CD4-positive, alpha-beta T cell treated with Interleukin-6 at 100 ng/mL for 8 hours (primary cell): ENCODE measurements at places on chromosomes 1 and 21.
A peak's percentile ranks its signal among the peaks of the same experiment; 100 is the strongest.

DNA sequence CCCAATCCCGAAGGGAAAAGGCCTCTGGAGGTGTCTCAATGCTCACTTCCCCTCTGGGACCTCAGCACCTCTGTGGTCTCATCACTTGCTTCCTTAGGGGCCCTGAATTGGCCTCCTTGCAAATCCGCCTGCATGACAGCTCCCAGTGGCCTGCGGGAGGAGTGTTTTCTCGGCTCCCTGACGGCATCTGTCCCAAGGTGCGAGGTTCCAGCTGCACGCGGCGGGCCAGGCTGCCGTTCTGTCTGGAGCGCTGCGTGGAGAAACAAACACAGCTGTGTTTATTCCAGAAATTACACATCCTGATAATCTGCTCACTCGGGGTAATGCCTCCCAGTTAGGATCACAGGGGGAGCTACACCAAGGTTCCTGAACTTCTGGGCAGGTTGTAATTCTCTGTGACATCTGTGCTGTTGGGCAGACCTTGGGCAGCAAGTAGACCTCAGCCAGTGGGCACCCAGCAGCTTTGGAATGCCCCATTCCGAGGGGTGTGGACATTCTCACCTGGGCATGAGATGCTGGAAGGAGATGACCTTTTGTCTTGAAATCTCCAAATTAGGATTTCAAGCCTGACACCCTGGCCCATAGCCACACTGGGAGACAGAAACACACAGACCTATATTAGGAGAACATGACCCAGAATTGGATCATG lies 18.2 kb downstream of the EPHB2 start:
- no peak for DNase-seq

DNA sequence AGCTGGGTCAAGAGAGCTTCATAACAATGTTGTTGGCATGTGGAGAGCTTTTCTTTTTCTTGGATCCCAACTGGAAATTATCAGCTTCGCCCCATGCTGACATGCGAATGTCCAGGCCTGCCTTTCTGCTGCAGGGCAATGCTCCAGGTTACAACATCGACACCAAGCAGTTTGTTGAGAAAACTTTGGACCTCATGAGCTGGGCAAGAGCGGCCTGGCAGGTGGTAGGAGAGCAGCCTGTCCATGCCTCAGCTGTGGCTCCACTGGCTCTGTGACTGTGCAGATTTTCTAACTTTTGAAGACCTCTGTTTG lies 41.4 kb downstream of the MTARC1 start:
- no peak for DNase-seq

DNA sequence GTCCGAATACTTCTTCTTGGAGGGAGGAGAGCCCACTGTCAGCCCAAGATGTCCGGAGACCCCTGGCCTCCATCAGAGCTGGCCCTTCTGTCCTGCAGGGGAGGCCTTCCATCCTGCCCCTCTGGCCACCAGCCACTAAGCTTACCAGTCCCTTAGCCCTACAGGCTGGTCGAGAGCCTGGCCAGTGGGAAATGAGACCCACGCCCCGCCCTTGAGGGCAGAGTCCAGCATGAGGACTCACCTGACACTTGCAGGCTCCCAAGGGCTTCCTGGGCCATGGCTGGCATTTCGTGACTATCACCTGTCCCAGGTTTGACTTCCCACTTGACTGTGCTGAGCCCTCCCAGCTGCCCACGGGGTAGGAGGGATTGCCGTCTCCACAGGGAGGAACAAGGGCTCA lies 361.8 kb upstream of the VAMP3 start:
- DNase-seq: no peak

- DNase-seq: peak; percentile 87
Observed at GRCh38 chr21:42414928-42415769, 11.4 kb downstream of the UBASH3A start.

- DNase-seq: no peak
Observed at GRCh38 chr1:200951016-200951415, 56.3 kb downstream of the INAVA start.

DNA sequence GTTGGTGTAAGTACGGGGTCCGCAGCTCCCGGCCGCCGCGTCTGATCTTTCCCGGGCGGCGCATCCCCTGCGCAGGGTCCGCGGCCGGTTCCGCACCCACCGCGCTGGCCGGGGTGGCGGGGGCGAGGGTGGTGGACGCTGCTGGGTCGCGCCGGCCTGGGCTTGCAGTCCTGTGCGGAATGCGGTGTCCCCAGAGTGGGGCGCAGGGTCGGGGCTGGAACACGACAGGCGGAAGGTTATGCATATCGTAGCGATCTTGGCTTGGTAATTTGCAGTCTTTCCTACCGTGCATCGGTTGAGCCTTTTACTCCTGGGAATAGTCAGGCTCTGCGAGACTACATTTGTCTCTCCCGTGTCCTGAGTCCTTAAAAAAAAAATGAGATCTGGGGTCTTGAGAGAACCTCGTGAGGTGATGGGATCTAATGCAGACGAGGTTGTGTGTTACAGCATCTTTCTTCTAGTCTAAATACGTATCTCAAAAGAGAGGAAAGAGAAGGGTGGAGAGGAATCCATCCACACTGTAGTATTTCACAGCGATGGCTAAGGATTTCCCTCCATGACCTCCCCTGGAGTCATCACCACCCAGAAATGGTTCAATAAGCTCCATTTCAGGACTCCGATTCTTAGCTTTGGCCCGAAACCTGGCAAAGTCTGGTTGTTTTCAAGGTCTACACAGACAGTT lies 572 bp downstream of the ATP1B1 start:
- no peak for DNase-seq

- no peak for DNase-seq
Observed at GRCh38 chr21:34504595-34504994, 7.4 kb downstream of the KCNE1 start.

DNA sequence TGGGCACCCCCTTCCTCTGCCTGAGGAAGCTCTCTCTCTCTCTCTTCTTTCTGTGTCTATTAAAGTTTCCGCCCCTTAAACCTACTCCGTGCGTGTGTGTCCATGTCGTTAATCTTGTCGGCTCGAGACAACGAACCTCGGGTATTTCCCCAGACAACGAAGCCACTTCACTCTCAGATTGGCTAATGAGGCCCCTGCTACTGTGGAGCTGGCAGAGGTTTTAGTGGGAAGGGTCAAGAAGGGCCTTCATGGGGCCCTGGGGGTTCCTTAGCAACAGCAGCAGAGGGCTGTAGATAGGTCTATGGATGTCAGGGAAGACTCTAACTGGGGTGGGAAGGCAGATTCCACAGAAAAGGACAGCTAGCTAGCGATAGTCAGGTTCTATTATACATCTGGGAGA lies 239.8 kb upstream of the RAB4A start:
- DNase-seq: no peak

GRCh38 chr1:205520709-205521108 lies 16.2 kb downstream of the CDK18 start:
- DNase-seq: no peak

DNA sequence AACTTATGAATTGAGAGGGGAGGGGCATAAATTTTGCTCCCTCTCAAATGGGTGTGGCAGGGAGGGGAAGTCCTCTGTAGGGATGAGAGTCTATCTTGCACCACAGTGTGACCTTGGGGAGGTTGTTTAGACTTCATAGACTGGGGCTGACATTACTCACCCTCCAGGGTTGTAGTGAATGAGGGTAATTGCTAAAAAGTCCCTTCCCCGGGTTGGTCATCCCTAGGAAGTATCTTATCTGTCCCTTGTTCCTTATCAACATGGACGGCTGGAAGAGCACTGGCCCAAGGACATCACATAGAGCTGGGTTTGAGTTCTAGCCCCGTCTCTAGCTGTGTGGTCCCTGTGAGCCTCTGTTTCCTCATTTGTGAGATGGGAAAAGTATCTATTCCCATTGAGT lies 52.4 kb upstream of the SLC2A1 start:
- DNase-seq: no peak

DNA sequence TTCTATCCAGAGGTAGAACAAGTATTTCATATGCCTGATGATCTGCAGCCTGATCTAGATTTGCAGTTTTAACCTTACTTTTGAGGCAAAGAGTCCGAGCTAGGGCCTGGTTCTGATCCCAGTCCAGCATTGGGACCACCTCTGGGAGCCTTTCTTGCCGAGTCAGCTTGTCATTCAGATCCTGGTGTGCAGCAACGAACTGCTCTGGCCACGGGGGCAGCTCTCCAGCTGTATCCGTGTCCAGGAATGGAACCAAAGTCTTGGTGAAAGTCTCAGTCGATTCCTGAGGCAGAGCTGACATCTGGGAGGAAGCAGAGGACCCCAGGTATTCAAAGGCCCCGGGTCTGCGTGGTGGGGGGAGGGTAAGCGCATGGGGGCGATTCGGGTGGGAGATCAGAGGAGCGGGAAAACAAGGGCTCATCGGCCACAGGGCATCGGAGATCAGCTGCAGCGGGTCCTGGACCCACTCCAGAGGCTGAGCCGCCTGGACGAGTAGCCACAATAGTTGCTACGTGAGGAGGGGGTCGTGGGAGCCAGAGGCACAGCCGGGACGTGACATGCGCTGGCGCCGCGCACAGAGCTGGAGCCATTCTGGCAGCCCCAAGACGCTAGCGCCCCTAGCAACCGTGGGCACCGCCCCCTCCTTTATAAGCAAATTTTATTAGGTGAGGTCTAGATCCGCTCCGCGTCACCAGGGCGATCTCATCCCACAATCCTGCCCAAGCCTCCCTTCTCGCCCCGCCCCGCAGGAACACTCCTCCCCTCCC lies 32.4 kb upstream of the BSDC1 start:
- no peak for DNase-seq

GRCh38 chr1:183180218-183180617 lies 5.8 kb upstream of the LAMC2 start:
- no peak for DNase-seq

DNA sequence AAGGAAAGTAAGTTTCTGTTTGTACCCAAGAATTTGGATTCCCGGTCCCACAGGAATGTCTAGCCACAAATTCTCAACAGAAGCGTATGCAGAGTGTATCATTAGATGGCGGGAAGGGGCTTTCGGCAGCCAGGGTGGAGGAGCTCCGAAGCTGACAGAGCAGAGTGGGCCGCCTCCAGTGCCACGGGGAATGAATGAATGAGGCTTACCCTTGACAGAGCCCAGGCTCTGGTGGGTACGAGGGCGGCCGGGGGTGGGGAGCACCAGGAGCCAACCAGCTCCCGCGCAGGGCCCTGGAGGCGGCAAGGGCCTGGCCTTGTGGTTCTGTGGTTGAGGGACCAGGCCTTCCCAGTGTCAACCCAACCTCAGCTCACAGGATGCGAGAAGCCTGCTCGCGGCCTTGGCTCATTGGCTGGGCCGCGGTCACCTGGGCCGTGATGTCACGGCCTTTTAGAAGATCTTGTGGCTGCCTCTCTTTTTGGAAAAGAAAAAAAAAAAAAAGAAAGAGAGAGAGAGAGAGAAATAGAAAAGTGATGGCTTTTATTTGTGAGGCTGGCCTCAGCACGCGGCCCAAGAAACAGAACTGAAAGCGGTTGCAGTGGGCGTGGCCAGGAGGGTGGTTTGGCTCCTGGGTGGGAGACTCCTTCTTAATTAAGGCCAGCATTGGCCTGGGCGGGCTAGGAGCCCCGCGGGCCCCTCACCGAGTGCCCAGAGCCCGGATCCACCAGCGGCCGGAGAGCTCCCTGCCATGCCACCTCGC lies 34.9 kb upstream of the RUNX3 start:
- DNase-seq: peak; percentile 92

- no peak for DNase-seq
Observed at GRCh38 chr1:187229496-187229895, 400.7 kb downstream of the PLA2G4A start.

DNA sequence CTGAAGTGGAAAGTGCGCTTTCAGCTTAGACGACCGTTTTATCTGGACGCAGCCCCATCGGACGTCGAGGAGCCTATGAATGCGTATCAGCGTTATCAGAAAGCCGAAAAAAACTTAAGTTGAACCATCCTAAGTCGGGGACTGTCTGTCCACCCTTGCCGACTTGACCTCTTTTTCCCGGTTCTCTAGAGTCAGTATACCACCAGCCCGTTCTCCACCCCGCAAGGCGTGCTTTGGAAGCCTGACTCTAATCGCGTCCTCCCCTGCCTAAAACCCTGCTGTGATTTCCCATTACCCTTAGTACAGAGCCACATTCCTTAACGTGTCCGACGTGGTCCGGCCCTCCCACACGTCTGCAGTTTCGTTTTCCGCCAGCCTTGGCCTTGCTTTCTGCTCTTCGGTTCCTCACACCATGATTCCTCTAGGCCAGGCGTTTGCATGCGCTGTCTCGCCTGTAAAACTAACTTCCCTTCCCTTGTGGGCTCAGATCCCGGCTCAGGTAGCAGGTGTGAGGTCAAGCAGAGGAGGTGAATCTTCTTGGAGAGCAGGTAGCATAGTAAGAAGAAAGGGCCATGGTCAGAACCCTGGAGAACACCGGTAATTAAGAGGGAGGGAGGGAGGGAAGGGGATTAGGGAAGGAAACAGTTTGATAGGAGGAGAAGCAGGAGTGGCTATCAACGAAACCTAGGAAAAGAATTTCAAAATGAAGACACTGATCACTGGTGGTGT lies 865 bp downstream of the ADPRS start:
- DNase-seq: no peak

DNA sequence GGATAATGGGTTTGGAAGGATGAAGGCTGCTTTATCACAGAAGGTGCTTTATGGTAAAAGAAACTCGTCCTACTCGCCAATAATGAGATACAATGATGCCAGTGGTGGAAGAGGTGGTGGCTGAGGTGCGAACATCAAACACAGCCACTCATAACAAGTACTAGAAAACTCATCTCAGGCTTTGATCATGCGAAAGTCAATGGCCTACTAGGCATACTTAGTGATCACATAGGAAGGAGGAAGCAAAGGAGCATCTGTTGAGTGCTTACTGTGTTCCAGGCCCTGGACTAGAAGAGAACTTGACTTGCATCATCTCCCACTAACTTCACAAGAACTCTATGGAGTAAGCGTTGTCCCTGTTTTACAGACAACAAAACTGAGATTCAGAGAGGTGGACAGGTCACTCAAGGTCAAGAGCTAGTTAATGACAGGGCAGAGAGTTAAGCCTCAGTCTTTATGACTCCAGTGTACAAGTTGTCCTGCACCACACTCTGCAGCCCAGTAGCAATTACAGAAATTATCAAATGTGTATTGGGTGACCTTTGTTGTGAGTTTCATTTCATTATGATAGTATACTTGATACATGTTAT lies 33.6 kb downstream of the RUNX1 start:
- no peak for DNase-seq

DNA sequence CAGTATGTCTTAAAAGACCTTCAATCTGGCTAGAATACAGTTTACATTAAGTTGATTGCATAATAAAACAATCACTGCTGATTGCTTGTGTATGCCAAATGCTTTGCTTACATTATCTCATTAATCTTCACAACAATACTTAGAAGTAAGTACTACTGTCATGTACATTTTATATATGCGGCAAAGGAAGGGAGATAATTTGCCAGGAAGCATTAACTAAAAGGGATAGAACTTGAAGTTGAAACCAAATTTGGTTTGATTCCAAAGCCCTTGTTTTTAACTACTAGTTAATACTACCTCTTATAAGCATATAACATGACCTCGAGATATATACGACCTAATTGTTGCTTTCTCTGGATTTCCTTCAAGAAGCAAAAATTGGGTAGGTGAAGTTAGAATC lies 155.8 kb downstream of the NTMT2 start:
- DNase-seq: no peak

DNA sequence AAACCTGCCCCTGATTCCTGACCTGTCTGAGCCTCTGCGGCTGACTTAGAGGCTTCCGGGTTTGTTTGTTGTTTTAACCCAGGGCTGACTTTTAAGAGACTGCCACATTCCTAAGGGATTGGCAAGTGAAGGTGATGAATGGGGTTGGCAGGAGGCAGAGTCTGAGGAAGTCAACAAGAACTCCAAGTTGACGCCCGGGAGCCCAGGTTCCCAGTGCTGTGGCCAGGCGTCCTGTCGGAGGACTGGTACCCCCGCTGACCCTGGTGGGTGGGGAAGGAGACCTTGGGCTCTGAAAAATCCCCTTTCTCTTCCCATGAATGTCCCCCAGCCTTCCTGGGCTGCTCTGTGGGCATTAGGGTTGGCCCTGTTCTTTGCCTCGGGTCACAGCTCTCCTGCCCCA lies 19.7 kb upstream of the EPS8L3 start:
- DNase-seq: no peak
